Metanephros (tissue), 2 donors: ENCODE measurements at places on chromosomes 6 and 20. TPM values are rescaled to one million over a fixed set of nuclear protein-coding genes. Genes with fewer than 3 reads are reported as not detected.

Gene CLDN20
- 0.29 TPM for total RNA-seq

Gene EIF2S2
- 28.8 TPM for total RNA-seq

Gene OXT
- not detected for total RNA-seq

Gene DEFB127
- not detected for total RNA-seq

Gene CUTA
- total RNA-seq, result 106 TPM

Gene GCLC
- 29.3 TPM for total RNA-seq

Gene MDFI
- total RNA-seq, result 45.7 TPM

Gene TSBP1
- total RNA-seq, result not detected

Gene SLC26A8
- 0.29 TPM for total RNA-seq

Gene BANF2
- not detected for total RNA-seq

Gene ABHD16B
- not detected for total RNA-seq

Gene COL21A1
- 91.7 TPM for total RNA-seq

Gene RAET1L
- total RNA-seq, result not detected

Gene SPTLC3
- total RNA-seq, result 14.4 TPM

Gene TCP11
- 1.5 TPM for total RNA-seq

Gene TMC2
- not detected for total RNA-seq

Gene SLPI
- total RNA-seq, result 2.8 TPM

Gene JPH2
- 22.8 TPM for total RNA-seq

Gene FKBP1C
- not detected for total RNA-seq

Gene HLA-DRB1
- total RNA-seq, result 31.2 TPM

Gene HSPA12B
- 25.5 TPM for total RNA-seq

Gene SGK1
- total RNA-seq, result 107 TPM

Gene STX11
- total RNA-seq, result 6.8 TPM

Gene CALHM4
- not detected for total RNA-seq

Gene GATA5
- total RNA-seq, result 11.7 TPM

Gene NUS1
- 19.8 TPM for total RNA-seq

Gene KDM1B
- 19.0 TPM for total RNA-seq

Gene GGTLC1
- not detected for total RNA-seq

Gene GPR63
- total RNA-seq, result 3.2 TPM

Gene SLC2A10
- 21.3 TPM for total RNA-seq

Gene RIPPLY2
- not detected for total RNA-seq

Gene UNC93A
- 0.82 TPM for total RNA-seq

Gene TXLNB
- total RNA-seq, result 24.2 TPM

Gene PDE10A
- 38.2 TPM for total RNA-seq

Gene PDE7B
- 13.0 TPM for total RNA-seq

Gene AAR2
- 36.3 TPM for total RNA-seq

Gene EBF4
- total RNA-seq, result 18.3 TPM

Gene ZNF76
- 34.0 TPM for total RNA-seq

Gene CRISP2
- 0.18 TPM for total RNA-seq

Gene HLA-B
- total RNA-seq, result 297 TPM

Gene PREP
- 25.4 TPM for total RNA-seq

Gene MEI4
- 1.2 TPM for total RNA-seq
